ENCODE measurements at places on chromosomes 13 and 19.

- no peak for DNase-seq
Measured at GRCh38 chr19:45863840-45864628, at the start of gene FOXA3. Gene FOXA3, plus strand, starts transcription at chr19:45864326. Its CDS starts 131 bp downstream, at chr19:45864457.

DNA sequence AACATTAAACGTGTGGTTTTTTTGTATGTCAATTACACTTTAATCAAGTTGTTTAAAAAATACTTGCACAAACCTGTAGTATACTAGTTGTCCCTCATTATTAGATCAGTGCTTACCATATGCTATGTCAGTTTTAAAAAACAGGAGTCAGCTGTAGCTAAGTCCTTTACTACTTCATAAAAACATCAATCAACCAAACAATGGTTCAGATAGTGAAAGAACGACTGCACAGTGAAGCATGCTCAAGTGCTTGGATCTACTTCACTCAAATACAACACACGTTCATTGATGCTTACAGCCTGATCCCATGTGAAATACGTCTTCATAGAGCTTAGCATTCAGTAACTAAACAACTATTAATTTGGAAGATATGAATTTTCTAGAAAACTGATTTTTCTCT, 225.0 kb downstream of the FGF14 start:
- no peak for DNase-seq

- no peak for DNase-seq
Measured at GRCh38 chr19:40279761-40280607, 5.2 kb downstream of the AKT2 start.

GRCh38 chr19:51150627-51151026, 8.5 kb downstream of the SIGLEC7 start:
- no peak for DNase-seq

GRCh38 chr13:106318941-106319411, 216.5 kb downstream of the EFNB2 start:
- DNase-seq: no peak

DNA sequence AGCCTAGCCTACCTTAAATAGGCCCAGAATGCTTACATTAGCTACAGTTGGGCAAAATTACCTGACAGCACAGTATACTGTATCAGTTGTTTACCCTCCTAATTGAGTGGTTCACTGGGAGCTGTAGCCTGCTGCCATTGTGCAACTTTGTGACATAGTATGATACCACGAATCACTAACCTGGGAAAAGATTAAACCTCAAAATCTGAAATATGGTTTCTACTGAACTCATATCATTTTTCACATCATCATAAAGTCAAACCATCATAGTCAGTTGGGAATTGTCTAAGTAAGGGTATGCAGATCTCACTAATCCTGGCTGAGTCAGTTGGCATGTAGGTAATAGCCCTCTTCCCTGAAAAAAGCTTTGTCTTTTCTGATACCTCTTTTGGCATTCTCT, 9.2 kb downstream of the PAN3 start:
- DNase-seq: no peak

GRCh38 chr19:45506246-45506988, 862 bp upstream of the VASP start:
- DNase-seq: peak; percentile 99

GRCh38 chr13:51714663-51715168, 89.2 kb downstream of the DHRS12 start:
- DNase-seq: no peak

- DNase-seq: no peak
Measured at GRCh38 chr13:109917422-109917821, 131.0 kb upstream of the IRS2 start.

GRCh38 chr19:1015782-1016646, 4.9 kb downstream of the TMEM259 start:
- no peak for DNase-seq

- DNase-seq: no peak
Measured at GRCh38 chr13:24540236-24541126, 27.9 kb upstream of the PARP4 start.

GRCh38 chr13:69793783-69794453, 313.7 kb upstream of the ATXN8OS start:
- no peak for DNase-seq

Data from activated naive CD8-positive, alpha-beta T cell treated with anti-CD3 and anti-CD28 coated beads, Interleukin-2, amount 50 U/mL, for 16 hours (primary cell).